ENCODE measurements at places on chromosomes 5 and 9. TPM values are rescaled to one million over a fixed set of nuclear protein-coding genes. Genes with fewer than 3 reads are reported as not detected.

- DNase-seq, result no peak
These were observed 38.7 kb downstream of the MTRR start for GRCh38 chr5:7907612-7908011.

DNA sequence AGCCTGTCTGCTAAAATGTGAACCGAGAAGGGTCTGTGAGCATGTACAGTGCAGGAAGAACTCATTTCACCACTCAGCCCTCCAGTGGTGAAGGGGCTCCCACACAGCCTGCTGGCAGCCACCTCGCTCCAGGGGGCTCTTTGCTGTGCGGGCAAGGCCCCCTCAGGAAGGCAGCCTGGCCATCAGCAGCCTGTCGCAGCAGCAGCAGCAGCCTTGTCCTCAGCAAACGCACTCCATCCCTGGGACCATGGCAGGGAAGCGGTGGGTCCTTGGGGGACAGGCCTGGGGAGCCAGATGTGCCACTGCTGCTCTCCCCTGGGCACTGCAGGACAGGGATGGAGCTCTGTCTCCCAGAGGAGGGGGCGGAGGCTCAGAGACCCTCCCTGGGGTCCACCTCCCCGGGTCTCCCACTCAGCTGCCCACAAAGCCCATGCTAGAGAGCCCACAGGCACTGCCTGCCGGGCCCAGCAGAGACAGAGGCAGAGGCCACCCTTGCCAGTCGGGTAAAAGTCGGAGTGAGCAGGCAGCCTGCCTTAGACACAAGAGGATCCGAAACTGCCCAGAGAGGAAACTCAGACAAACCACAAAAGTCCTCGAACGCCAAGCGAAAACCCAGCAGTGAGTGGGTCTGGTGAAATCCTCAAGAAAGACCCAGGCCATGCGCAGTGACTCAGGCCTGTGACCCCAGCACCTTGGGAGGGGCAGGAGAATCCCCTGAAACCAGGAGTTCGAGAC is 8.0 kb downstream of the BRD3 start:
- DNase-seq, result no peak

SPATA31A3 gene
- total RNA-seq, result not detected

HSD17B3 gene
- total RNA-seq, result not detected

S100Z gene
- not detected for total RNA-seq

NKD2 gene
- total RNA-seq, result not detected

Measured in endothelial cell of umbilical vein (primary cell).